ENCODE measurements at places on chromosomes 1 and 21. TPM values are rescaled to one million over a fixed set of nuclear protein-coding genes. Genes with fewer than 3 reads are reported as not detected.

DNA sequence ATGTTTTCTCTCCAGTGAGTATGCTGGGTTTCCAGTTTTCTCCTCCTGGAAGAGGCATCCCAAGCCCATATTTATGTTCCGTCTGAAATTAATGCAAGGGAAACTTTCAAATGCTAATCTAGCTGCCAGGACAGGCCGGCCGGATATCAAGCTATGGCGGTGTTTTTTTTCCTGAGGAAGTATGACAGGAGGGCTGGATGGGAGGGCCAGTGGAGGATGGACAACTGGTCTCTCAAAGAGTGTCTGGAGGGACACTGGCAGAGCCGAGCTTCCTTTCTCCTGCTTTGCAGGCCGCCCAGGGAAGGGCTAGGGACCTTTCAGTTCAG lies 212.7 kb downstream of the TRABD2B start:
- DNase-seq, result no peak

The LYPD8 gene
- total RNA-seq, result not detected

- no peak for DNase-seq
Measured at GRCh38 chr1:73886716-73887115, 311.3 kb downstream of the LRRIQ3 start.

DNA sequence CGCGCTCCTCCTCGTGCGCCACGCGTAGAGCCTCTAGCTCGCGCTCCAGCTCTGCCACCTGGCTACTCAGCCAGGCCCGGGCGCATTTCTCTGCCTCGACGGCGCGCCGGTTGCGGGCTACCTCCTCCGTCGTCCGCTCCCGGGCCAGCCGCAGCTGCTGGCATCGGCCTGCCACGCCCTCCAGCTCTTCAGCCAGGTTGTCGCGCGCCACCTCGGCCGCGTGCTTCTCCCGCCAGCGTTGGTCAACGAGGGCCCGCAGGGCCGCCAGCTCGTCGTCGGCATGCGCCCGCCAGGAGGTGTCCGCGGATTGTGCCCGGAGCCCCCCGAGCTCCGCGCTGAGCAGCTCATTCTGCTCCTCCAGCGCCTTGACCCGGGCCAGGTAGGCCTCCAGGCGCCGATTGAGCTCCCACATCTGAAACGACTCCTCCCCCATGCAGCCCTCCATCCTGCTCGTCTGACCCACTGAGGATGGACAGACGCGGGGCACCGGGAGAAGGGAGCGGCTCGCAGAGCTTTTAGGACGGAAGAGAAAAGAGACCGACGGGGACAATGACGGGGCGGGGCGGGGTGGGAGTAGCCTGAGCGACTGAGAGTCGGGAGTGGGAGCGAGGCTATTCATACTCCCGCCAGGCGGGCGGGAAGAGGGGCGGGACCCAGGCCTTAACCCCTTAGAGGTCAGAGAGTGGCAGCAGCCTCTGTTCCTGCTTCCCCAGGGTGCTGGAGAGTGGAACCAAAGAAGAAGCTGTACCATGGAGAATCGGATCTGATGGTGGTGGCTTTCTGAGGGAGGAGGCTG lies at the start of gene NES:
NES (minus strand) TSS at position 588 of the 796 bp plus-strand sequence; CDS start at position 445, 143 bp downstream.
- DNase-seq, result no peak

DNA sequence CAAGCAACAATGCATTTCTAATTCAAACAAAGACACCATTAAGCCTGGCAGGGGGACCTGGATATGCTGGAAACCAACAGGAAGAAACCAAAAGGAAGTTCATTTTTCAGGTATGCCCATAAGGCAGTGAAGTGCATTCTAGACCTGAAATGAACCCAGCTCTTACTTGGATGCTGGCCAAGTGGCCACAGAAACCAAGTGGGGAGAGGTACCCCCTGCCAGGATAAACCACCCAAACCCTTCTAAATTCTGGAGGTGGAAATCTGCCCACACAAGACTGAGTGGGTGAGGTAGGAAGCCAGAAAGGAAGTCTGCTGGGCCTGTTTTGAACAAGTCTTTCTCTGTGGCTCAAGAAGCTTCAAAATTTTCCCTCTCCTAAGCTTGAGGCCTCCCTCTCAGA lies 2.6 kb downstream of the CD5L start:
- no peak for DNase-seq

The DPYD gene
- 0.73 TPM for total RNA-seq

- DNase-seq, result no peak
Measured at GRCh38 chr1:1042835-1043234, 22.9 kb downstream of the AGRN start.

The UBXN10 gene
- 0.44 TPM for total RNA-seq

- DNase-seq, result no peak
Measured at GRCh38 chr1:8078176-8078671, 52.1 kb upstream of the ERRFI1 start.

The MMEL1 gene
- total RNA-seq, result not detected

GRCh38 chr1:226949401-226949800 lies 9.3 kb downstream of the COQ8A start:
- no peak for DNase-seq

The TCP10L gene
- total RNA-seq, result 0.99 TPM

The OR10Z1 gene
- total RNA-seq, result not detected
